Stimulated activated CD8-positive, alpha-beta memory T cell treated with anti-CD3 and anti-CD28 coated beads, Interleukin-15, amount 100 ng/mL, for 4 hours (primary cell): ENCODE measurements at places on chromosomes 4 and X.

GRCh38 chr4:3699678-3700077, 66.5 kb upstream of the ADRA2C start:
- DNase-seq, result no peak

GRCh38 chr4:183132865-183133264, 33.8 kb downstream of the WWC2 start:
- no peak for DNase-seq

DNA sequence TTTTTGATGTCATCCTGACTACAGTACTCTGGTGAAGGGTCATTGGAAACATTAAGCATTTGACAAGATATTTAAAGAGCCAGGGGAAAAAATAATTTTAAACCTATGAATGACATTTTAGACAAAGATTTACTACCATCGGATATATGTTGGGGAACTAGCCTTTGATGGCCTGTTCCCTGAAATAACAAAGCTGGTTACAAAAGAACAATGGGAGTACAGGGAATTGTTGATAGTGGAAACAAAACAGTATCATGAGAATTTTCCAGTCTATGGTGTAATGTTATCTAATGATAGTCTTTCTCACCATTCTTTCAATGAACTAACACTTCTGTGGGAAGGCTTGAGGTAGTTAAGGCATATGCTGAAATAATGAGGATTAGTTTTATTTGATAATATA, 125.9 kb upstream of the KLHL4 start:
- DNase-seq, result no peak

- DNase-seq, result no peak
Measured at GRCh38 chr4:114383721-114384120, 214.9 kb upstream of the UGT8 start.

- DNase-seq, result no peak
Measured at GRCh38 chr4:76535603-76536372, 100.8 kb downstream of the SHROOM3 start.

DNA sequence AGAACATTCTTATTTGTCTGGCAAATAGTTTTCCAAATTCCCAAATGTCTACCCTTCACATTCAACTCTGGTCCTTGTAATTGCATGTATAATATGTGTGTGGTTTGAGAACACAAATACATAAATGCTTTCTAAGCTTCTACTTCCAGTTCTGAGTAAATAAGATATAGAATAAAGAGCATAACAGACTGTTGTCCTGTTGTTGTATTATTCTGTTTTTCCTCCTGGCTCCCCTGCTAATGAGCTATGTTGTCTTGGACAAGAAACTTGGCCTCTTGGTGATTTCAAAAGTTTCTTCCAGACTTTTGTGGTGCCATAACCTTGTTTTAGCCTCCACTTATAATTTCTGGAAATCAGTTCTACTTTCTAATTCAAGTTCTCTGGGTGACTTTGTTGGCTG, 75.3 kb upstream of the USP38 start:
- no peak for DNase-seq

GRCh38 chrX:30219372-30219771, 4.0 kb downstream of the MAGEB2 start:
- DNase-seq, result no peak

DNA sequence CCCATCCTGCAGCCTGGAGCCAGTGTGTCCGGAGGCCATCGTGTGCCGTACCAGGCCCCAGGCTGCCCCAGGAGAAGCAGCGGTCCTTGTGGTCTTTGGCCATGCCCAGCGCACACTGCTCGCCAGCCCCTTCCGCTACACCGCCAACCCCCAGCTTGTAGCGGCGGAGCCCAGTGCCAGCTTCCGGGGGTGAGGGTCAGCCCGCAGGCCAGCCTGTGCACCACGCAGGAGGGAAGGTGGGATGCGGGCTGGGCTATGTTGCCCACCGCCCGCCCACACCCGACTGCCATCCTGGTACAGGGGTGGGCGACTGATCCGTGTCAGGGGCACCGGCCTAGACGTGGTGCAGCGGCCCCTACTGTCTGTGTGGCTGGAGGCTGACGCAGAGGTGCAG, 7.6 kb upstream of the SRPK3 start:
- no peak for DNase-seq

GRCh38 chr4:88196523-88197185, 38.2 kb upstream of the ABCG2 start:
- no peak for DNase-seq

GRCh38 chr4:82852751-82853285, 38.1 kb downstream of the SEC31A start:
- no peak for DNase-seq

DNA sequence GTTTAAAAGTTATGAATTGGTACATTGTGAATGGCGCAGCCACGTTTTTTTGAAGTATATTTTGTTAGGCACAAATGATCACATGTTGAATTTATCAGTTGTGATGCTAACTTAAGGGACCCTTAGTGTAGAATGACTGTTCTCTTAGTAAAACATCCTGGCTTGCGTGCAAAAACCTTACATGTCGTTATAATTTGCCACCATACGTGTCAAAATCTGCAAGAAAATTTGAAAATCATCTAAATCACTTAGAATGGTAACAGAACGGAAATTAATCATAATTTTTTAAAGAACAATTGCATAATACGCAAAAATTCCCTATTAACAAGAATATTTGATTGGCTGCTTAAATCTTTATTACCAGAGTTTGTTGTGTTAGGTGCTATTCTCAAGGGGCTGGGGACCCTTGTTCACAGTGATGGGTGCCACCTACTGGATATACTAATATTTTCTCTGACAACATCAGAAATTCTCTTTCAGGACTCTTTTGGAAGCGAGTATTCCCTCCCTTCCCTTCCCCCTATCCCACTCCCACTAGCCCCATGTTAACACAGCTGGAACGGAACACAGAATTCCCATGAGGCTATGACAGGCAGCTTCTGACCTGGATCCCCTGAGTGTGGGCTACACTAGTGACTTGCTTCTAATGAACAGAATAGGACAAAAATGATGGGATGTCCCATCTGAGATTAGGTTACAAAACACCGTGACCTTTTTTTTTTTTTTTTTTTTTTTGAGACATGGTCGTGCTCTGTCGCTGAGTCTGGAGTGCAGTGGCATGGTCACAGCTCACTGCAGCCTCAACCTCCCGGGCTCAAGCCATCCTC, 71.8 kb downstream of the SUPT20HL2 start:
- no peak for DNase-seq

DNA sequence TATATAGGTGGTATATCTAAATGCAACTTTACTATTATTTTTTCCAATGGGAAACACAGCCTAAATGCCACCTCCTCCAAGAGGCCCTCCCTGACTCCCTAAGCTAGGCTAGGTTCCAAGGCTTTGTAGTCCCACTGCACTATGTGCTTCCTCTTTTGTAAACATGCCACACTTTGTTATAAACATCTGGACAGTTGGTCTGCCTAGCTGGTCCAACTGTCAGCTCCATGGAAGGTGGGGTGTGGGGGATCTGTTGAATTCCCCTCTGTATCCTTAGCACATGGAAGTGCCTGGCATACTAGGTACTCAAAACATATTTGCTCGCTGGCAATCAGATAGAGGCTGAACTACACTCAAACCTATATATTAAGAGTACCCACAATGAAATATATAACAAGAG, 63.4 kb downstream of the SLC9A7 start:
- DNase-seq, result no peak

- no peak for DNase-seq
Measured at GRCh38 chr4:6875431-6875831, 34.2 kb upstream of the TBC1D14 start.

DNA sequence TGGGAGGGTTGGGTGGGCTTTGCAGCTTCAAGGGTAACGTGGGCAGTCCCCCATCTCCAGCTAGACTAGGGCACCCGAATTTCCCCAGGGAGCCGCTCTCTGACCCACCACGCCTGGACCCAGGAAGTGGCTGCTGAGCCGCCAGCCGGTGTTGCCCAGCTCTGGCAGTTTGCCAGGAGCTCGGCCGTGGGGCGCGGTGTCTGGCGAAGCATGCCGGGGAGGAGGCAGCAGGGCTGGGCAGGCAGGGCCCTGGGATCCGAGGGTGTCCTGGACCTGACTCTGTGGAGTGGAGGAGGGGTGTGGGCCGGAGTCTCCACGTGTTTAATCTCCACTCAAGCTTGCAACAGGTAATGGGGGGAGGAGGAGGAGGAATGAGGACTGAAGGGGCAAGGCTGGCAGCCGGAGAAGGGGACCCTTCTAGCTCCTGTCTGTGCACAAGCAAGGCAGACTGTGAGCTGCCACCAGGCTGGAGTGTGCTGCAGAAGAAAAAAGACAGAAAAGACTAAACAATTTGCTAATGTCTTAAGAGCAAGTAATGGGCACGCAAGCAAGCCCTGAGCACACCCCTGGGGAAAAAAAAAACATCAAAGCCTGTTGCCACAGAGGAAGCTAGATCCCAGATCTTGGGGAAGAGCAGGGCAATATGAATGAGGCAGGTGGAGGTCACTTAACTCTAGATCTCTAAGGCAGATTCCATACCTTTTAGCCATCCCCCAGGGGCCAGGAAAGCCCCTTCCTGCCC, 2.4 kb downstream of the LONRF3 start:
- DNase-seq, result no peak

DNA sequence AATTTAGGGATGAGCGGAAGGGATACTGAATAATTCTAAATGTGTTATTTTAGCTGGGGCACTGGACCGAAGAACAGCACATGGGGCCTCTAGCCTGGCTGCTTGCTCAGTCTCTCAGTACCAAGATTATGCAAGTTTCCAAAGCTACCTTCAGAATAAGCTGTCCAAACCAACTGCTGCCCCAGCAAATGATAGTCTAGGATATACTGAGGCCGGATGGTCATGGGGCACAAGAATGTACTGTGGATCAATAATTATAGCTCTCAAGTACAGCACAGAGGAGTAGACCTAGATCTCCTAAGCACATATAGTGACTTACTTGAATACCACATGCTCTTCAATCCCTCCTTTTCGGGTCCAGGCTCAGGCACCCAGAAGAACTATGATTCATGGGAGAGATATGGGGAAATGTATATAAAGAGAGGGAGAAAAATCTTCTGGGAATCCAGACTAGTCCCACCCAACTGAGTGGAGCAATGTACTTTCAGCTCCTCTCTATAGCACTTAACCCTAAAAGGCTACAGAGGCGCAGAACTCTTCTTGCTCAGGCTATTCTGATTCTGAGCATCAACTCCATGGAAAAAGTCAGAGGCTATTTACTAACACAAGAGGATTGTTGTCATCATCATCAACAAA, 160.3 kb upstream of the GPC4 start:
- DNase-seq, result no peak

DNA sequence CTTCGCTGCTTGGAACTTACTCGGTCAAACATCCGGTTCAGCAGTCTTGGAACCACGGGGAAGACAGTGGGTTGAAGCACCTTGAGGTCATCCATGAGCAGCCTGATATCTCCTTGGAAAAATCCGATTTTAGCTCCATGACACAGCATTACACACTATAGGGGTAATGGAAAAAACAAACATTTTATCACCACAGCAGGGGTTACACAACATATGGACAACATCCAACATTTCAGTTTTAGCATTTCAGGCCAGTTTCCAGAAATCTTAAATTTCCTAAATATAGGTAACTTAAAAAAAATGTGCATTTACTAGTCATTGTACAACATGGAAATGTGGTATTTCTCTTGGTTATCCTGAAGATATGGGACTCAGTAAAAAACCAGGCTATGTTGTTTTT, 34.4 kb upstream of the CENPU start:
- no peak for DNase-seq

GRCh38 chrX:129161108-129161507, 362.2 kb downstream of the SMARCA1 start:
- no peak for DNase-seq

DNA sequence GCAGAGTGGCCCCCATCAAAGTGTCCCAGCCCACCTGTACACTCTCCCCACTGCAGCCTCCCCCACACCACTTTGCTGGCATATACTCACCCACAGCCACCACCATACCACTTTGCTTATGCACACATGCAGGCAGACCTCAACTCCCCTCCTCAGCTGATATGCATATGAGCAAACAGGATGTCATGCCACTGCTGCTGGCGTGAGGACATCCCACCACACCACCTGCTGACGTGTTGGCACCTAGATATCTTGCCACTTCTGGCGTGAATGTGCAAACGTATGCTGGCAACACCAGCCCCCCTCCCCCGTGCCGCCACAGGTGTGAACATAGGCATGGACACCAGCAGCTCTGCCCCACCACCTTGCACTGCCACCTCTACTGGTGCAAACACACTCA, 22.4 kb upstream of the MAGEA8 start:
- DNase-seq, result no peak

DNA sequence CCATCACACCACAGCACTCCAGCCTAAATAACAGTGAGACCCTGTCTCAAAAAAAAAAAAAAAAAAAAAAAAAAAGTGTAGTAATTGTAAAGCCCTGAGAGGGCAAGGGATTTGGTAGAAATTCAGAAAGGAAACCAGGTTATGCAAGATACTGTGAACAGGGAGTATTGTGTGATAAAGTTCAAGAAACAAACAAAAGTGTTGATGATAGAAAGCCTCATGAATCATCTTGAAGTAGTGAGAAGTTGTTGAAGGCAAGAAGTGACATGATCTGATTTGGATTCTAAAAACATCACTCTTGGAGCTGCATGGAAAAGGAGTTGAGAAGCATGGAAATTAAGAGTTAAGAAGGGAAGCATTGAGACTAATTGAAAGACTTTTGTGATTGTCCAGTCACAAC, 102.2 kb downstream of the RAP1GDS1 start:
- no peak for DNase-seq

DNA sequence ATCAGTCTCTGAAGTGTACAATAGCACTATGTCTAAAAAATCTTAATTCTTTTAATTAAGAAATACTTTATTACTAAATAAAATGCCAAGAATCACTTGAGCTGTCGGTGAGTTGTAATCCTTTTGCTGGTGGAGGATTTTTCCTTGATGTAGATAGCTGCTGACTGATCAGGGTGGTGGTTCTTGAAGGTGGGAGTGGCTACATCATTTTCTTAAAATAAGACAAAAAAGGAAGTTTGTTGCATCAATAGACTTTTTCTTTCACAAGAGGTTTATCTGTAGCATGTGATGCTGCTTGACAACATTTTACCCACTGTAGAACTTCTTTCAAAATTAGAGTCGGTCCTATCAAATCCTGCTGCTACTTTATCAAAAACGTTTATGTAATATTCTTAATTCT, 68.8 kb upstream of the ZC4H2 start:
- DNase-seq, result no peak

- DNase-seq, result no peak
Measured at GRCh38 chr4:119286377-119287002, 35.4 kb downstream of the FABP2 start.
